ENCODE measurements at places on chromosomes 5 and 9.

- no peak for DNase-seq
Observed at GRCh38 chr5:138246334-138246733, 28.1 kb downstream of the GFRA3 start.

DNA sequence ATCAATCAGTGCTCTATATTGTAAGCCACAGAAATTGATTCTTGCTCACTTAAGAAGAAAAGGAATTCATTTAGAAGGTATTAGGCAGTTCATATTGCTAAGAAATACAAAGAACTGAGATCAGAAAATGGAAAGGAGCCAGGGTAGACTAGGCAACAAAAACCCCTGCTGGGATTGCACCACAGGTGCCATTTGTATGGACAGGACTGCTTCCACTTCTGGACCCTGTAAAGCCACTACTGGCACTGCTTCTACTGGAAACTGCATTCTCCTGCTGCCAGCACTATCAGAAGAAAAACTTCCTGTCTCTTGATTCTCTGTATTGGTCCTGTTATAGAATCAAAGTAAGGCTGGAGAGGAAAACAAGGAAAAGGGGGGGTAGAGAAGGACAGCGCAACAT is 45.9 kb downstream of the CERT1 start:
- no peak for DNase-seq

DNA sequence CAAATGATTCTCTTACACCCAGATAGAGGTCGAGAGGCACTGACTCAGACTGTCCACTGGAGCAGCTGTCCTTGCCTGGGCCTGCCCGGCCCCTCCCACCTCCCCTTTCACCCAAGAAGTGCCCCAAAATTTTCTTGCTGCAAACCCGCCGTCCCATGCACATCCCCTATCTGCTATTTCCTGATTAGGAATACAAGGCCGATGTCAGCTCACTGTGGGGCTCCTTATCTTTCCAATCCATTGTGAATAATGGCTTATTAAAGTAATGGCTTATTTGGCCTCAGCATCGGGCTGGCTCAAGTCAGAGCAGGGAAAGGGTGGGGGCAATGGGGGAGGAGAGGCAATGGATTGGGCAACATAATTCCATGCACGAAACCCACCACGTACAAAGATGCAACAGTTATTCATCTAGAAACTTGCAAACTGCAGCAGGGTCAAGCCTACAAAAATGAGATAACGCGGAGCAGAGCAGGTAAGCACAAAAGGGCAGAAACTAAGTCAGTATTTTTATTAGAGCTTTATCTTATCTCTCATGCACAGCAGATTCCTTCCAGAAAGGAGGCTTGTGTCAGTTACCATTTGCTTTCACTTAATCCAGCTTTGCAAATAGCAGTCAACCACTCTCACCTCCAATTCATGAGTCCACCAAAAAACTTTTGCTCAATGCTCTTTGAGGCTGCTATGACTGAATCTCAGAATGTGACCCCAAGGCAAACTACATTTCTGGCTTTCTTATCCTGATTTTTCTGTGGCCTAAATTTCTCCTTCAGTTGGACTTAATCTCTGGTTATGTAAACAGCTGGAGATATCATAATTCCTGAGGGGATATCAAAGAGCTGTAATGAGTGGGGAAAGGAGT is 138.2 kb upstream of the OSMR start:
- no peak for DNase-seq

DNA sequence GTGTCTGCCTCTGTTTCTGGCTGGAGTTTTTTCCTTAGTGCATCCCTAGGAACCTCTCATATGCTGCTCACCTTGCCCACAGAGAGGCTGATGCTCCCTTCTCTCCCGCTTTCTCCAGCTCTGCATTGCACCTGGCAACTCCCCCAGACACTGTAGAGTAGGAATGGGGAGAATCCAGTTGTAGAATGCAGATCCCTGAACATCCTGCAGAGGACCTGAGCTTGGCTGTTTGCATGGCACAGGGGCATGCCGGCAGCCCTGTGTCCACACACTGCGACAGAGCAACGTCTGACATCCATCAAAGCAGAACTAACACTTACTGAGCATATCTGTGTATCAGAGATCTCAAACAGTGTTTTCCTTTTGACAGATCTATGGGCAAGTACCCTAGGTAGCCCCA is 19.9 kb downstream of the IDNK start:
- DNase-seq: no peak

GRCh38 chr5:172770374-172770674 is 671 bp downstream of the DUSP1 start:
- DNase-seq: no peak

GRCh38 chr5:32135086-32135485 is 39.0 kb downstream of the GOLPH3 start:
- no peak for DNase-seq

DNA sequence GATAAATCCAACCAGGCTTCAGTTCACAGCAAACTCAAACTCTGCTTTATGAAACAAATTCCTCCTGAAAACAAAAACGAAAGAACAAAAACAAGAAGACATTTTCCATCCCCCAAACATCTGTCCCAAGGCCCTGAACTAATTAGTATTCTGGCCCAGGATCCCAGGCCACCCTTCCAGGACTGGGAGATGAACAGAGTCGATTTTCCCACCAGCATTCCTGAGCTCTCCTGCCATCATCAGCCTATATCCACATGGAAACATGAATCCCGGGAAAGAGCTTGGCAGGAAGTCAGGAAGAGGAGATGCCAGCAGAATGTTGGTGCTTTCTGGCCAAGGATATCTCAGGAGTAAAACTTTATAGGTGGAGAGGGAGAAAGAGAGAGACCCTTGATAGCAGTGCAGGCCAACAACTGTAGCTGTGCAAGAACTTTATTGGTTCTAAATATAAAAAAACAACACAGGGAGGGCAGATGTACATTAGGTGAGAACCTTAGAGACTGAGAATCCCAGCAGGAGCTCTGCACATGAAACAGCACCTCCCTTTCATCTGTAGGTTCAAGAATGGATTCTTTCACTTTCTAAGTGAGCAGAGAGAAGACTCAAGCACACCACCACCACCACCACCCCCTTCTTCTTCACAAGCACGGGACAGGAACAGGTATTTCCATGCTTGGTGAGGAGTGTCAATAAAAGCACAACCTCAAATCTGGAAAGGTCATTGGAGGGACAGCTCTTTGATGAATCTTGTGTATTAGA is 190.7 kb upstream of the TAS2R1 start:
- DNase-seq: peak; percentile 51

- no peak for DNase-seq
Observed at GRCh38 chr5:41735213-41735612, 135.0 kb downstream of the OXCT1 start.

GRCh38 chr9:137234055-137234697 is 3.5 kb downstream of the SLC34A3 start:
- DNase-seq: no peak

DNA sequence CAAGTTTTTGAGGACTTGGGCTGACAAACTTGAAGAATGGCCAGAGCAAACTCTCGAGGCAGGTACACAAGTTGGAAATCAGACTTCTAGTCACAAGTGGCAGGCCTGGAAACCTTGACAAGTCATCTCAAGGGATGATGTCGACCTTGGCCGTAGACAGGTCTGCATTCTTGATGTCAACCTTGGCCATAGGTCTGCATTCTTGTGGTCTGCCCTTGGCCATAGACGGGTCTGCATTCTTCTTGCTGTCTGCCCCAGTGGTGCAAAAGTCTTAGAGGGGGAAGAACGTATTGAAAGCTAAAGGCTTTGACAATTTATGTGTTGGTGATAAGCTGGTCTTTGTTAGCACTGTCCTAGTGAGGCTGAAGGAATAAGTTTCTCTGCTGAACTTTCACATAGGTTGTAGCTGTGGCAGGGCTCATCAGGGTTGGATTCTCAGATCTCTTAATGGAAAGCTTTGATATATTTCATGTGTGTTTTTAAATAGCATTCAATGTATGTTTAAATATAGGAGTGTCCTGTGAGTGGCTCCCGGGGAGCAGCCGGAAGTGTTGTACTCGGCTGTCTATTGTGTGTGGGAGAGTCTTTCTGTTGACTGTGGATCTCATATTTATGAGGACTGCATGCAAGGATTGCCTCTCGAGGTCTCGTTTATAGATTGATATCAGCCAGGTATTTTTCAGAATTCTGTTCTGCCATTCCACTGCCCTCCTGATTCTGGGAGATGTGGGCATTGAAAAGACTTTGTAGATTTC is 27.0 kb downstream of the SUB1 start:
- no peak for DNase-seq

DNA sequence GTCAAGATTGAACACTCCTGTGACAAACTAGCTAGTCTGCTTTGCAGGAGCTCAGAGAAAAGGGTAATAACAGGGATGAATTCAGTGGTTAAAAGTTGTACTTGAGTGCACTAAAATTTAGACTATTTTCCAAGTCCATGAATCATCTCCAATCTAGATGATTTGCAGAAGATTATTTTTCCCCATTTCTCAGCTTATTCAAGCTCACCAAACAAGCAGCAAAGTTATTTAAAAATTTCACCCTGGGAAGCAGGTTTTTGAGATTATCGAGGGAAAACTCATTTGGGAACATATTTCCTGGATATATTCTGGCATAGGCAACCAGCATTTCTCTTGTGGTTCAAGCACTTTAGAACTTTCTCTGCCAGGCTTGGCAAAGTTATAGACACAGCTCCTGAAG is 311.4 kb downstream of the TLE1 start:
- DNase-seq: no peak

All from AG09319 (cell line).